ENCODE measurements at places on chromosomes 12 and 14. TPM values are rescaled to one million over a fixed set of nuclear protein-coding genes. Genes with fewer than 3 reads are reported as not detected.

MANSC1 gene
- 30.7 TPM for total RNA-seq

TMEM233 gene
- total RNA-seq: not detected

HOXC6 gene
- 0.27 TPM for total RNA-seq

FOXG1 gene
- total RNA-seq: 1.2 TPM

IL23A gene
- 0.89 TPM for total RNA-seq

GRCh38 chr12:91777268-91777992 lies 368.2 kb downstream of the BTG1 start:
- H3K4me3 ChIP-seq: no peak overlapping the region
- no peaks in the 10 kb centered on the region for H3K27me3 ChIP-seq
- DNase-seq: no peak
- no peak overlapping the region for H3K27ac ChIP-seq

DNA sequence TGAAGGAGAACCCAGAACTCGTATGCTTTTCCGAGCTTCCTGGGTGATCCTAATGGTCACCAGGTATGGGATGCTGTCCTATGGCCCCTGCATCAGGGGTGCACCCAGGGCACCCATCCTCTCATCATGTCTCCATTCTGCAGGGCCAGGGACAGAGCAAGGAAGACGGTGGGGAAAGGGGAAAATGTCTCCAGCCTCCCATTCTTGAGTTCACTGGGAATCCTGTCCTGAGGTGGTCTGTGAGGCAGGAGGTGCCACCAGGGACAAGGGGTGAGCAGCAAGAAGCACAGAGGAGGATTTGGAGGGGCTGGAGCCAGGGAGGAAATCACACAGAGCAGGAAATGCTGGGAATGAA lies 14.9 kb upstream of the SLC6A12 start:
- no peak for DNase-seq
- H3K27me3 ChIP-seq: peaks cover 29% of the 10 kb centered on the region
- H3K36me3 ChIP-seq: no peaks in the 10 kb centered on the region

DNA sequence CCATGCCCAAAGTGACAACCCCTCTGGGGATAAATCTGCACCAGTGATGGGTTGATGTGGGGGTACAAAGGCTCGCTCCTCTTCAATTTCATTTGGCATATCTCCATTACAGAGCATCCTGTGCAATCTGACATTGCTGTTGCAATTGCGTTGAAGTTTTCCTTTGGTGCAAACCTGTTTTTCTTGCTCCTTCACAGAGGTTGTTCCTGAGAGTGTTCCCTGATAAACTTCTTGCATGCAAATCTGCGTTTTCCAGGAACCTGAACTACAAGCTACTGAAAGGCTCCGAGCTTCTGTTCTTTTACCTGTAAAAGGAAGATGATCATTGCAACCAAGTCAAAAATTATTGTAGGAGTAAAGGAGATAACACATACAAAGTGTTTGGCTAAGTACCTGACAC lies 26.1 kb downstream of the SERPINA11 start:
- H3K4me1 ChIP-seq: peaks cover 28% of the 10 kb centered on the region
- peak overlapping the region; percentile 62 for H3K27ac ChIP-seq
- peaks cover 3% of the 10 kb centered on the region for H3K27me3 ChIP-seq
- H3K36me3 ChIP-seq: peaks cover 2% of the 10 kb centered on the region

- peaks cover 20% of the 10 kb centered on the region for H3K4me1 ChIP-seq
- H3K27ac ChIP-seq: no peak overlapping the region
- no peak for DNase-seq
- no peaks in the 10 kb centered on the region for H3K36me3 ChIP-seq
- H3K4me3 ChIP-seq: no peak overlapping the region
- no peaks in the 10 kb centered on the region for H3K27me3 ChIP-seq
Measured at GRCh38 chr12:107447336-107447735, 238.3 kb upstream of the PWP1 start.

- no peaks in the 10 kb centered on the region for H3K27me3 ChIP-seq
- peaks cover 14% of the 10 kb centered on the region for H3K36me3 ChIP-seq
- H3K27ac ChIP-seq: no peak overlapping the region
- H3K4me1 ChIP-seq: peaks cover 11% of the 10 kb centered on the region
- DNase-seq: no peak
- H3K4me3 ChIP-seq: no peak overlapping the region
Measured at GRCh38 chr12:20547816-20548575, 147.1 kb upstream of the SLCO1C1 start.

DNA sequence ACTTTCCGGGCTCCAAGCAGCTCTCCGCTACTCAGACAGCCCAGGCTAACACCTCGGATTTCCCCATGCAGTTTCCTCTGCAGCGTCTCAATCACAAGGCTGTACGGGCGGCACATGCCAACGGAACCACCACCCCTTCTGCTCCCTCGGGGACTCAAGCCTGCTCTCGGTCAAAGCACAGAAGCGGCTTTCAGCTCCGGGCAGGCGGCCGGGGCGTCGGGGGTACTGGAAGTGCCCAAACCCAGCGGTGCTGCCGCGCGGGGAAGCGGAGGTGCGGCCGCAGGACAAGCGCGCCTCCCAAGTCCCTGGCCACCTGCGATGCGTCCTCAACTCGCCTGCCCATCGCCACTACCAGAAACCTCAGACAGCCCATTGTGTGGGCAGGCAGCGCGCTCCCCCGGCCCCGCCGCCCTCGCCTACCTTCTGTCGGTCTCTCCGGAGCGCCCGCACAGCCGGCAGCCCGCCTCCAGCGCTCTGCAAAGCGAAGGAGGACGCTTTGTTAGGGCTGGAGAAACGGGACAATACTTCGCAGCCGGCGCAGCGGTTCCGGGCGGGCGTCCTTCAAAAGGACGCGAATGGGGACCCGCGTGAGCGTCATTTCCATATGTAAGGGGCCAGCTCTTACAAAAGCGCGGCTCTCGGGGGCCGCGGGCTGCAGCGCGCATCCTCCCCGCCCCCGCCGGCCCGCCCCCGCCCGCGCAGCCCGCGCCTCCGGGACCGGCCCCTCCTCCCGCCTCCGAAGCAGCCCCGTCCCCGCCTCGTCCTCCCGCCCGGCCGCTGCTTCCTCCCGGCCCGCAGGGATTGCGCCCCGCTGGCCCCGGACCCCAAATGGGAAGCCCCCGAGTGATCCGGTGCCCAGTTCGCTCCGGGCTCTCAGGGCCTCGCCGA lies 674 bp downstream of the NIN start:
- peaks cover 5% of the 10 kb centered on the region for H3K36me3 ChIP-seq
- peak overlapping the region; percentile 73 for H3K4me3 ChIP-seq
- peak overlapping the region; percentile 11 for H3K27ac ChIP-seq
- peak; percentile 25 for DNase-seq

DNA sequence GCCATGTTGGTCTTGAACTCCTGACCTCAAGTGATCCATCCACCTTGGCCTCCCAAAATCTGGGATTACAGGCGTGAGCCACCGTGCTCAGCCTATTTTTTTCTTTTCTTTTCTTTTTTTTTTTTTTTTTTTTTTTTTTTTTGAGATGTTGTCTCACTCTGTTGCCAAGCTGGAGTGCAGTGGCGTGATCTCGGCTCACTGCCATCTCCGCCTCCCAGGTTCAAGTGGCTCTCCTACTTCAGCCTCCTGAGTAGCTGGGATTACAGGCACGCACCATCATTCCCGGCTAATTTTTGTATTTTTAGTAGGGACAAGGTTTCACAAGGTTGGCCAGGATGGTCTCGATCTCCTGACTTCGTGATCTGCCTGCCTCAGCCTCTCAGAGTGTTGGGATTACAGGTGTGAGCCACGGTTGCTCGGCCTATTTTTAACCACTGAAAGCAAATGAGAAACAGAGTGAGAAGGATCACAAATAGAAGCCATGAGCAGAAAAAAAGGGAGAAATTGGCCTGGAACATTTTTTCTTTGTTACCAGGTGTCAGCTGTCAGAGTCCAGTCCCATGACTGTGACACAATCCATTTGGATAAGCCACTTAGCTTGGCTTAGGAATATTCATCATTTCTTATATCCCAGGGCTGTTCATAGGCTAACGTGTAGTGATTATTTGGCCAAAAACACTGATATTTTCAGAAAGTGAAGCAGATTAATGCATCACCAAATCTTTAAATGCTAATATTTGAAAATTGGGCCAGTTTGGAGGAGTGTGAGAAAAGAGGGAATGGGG lies 7.9 kb upstream of the NFKBIA start:
- H3K36me3 ChIP-seq: no peaks in the 10 kb centered on the region
- peaks cover under 1% of the 10 kb centered on the region for H3K27me3 ChIP-seq
- no peak overlapping the region for H3K27ac ChIP-seq
- no peak for DNase-seq
- H3K4me1 ChIP-seq: peaks cover 17% of the 10 kb centered on the region

GRCh38 chr14:95555053-95555452 lies 20.2 kb downstream of the GLRX5 start:
- no peak overlapping the region for H3K27ac ChIP-seq
- no peaks in the 10 kb centered on the region for H3K27me3 ChIP-seq
- H3K4me3 ChIP-seq: no peak overlapping the region
- DNase-seq: no peak
- peaks cover 7% of the 10 kb centered on the region for H3K4me1 ChIP-seq
- H3K36me3 ChIP-seq: peaks cover 2% of the 10 kb centered on the region

- H3K4me1 ChIP-seq: peaks cover 6% of the 10 kb centered on the region
- H3K4me3 ChIP-seq: no peak overlapping the region
- no peak overlapping the region for H3K27ac ChIP-seq
- H3K27me3 ChIP-seq: no peaks in the 10 kb centered on the region
- no peaks in the 10 kb centered on the region for H3K36me3 ChIP-seq
Measured at GRCh38 chr14:69284170-69284569, 24.2 kb downstream of the GALNT16 start.
